Esophagus squamous epithelium (tissue), 5 donors: ENCODE measurements at places on chromosomes 3 and 15.

DNA sequence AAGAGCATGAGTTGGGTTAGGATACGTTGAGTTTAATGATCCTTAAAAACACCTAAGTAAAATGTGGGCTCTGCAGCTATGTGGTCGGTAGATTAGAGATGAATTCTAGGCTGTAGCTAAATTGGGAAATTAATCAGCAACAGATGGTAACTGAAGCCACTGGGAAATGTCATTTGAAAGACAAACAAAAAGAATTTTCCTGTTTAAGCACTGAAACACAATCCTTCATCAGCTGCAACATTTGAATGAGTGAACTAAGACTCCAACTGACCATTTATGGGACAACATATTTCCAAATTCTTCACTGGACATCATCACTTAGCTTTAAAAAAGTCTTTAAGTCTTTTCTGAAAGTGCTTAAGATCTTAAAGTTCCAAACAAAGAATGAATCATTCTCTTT is 226.9 kb downstream of the ZNF385D start:
- DNase-seq: no peak

- no peak for DNase-seq
Measured at GRCh38 chr3:161647936-161648470, 151.4 kb downstream of the OTOL1 start.

- DNase-seq: no peak
Measured at GRCh38 chr3:114299941-114300624, 6.3 kb downstream of the TIGIT start.

DNA sequence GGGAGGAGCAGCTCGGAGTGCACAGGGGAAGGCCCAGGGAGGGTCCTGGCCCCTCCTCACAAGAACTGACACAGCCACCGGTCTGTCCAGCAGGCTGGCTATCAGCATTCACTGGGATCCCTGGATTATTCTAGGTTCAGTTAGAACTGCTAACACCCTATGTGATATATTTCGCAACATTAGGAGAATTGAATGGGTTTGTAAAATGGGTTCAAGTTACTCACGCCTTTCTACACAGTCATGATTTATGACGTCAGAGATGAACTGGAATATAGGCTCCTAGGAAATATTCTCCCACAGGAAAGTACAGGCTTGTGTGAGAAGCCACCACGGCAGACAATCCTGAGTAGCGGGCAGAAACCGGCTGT is 969 bp upstream of the BSN start:
- no peak for DNase-seq

GRCh38 chr3:185831195-185831594 is 6.4 kb upstream of the IGF2BP2 start:
- no peak for DNase-seq

- no peak for DNase-seq
Measured at GRCh38 chr3:173730391-173730790, 332.8 kb downstream of the NLGN1 start.

- no peak for DNase-seq
Measured at GRCh38 chr15:43702174-43702573, 8.5 kb downstream of the CKMT1A start.

DNA sequence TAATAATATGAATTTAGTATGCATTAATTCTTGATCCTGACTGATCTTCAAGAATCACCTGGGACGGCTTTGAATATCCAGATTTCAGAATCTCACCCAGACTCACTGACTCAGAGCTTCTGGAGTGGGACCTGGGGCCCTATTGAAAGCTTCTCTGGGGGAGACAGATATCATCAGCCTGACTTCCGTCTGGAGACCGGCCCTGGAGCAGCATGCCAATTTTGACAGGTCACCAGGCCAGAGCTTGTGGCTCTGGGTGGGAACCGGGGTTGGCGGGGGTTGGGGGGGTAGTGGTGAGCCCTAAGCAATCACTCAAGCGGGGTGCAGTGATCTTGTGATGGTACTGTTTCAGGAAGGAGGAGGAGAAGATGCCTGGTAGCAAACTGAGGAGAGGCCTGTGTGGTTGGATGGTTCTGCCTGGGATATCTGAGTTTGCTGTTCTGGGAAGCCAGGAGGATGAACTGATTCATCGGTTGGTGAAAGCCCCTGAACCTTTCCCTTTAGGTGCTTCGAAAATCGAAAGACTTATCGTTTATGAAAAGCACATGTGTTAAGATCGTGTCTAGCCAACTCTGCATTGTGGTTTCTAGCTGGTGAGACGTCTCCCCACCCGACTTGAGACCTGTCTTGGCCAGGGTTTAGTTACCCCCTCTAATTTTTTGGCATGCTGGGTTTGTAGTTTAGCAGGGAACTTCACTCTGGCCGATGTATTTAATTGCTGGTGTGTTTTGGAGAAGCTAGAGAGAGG is 263.9 kb upstream of the C2CD4B start:
- no peak for DNase-seq

- DNase-seq: no peak
Measured at GRCh38 chr3:174540116-174540908, 318.8 kb upstream of the NAALADL2 start.

DNA sequence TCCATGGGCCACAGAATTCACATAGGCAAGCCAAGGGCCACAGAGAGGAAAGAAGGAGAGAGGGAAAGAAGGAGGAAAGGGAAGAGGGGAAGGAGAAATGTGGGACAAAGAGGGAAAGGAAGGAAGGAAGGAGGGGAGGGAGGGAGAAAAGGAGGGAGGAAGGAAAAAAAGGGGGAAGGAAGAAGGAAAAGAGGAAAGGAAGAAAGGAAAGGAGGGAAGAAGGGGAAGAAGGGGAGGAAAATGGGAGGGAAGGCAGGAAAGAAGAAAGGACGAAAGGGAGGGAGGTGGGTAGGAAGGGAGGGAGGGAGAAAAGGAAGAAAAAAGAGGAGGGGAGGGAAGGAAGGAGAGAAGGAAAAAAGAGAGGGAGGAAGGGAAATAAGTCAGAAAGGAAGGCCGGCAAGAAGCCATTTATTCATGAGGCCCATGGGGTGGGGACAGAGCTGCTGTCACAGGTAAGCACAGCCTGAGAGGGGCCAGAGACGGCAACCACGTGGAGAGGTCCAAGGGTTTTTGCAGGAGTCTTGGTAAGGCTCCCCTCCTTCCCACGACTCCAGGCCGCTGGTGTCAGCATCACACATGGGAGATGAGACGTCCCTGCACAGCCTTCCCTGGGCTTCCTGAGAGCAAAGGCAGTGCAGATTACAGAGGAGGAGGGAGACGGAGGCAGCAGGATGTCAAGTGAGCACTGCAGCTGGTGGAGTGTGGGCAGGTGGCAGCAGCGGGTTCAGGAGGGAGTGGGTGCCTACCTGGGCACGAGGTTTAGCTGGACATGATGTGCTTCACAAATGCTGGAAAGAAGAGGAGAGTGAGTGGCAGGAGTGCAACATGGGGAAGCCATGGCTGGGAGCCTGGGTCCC is 5.5 kb downstream of the MYL3 start:
- no peak for DNase-seq

DNA sequence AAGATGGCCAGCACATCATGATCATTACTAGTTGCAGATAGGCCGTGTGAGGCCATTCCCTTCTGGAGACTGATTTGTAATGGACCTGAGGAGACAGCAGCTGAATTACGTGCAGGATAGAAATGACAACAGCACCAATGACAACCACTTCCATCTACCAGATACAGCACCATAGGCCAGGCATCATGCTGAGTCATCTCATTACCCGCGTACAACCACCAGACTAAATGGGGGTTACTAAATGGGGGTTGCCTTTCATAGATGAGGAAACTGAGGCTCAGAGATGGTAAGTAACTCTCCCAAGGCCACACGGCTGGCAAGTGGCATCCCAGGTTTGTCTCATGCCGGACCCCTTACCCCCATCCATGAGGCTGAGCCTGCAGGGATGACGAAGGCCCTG is 32.8 kb upstream of the FAM107A start:
- DNase-seq: no peak

- DNase-seq: no peak
Measured at GRCh38 chr3:178479860-178480259, 56.4 kb upstream of the KCNMB2 start.

DNA sequence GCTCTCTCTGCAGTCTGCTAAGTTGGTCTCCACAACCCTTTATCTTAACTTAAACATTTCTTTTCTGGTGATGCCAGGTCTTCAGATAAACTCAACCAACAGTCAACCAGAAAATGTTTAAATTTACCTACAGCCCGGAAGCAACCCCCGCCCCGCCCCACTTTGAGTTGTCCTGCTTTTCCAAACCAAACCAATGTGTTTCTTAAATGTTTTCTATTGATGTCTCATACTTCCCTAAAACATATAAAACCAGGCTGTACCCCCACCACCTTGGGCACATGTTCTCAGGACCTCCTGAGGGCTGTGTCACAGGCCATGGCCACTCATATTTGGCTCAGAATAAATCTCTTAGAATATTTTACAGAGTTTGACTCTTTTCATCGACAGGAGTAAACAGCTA is 13.2 kb upstream of the GPR160 start:
- no peak for DNase-seq

DNA sequence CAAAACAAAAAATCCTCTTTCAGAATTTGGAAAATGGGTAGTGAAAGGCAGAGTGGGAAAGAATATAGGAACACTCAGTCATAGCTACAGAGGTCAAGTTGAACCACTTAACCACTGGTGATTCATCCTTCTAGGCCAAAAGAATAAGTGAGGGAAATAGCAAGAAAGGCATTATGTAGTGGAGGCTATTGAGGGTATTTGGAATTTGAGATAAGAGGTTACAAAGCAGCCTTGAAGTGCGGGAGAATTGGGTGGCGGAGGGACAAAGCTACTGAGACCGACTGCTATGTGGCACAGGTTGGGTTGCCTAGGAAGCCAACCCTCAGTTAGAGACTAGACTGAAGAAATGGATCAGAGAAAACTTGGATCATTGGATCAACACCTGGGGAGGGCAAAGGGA is 109.5 kb downstream of the SYNPR start:
- no peak for DNase-seq
